ENCODE measurements at places on chromosomes 3 and 15.

GRCh38 chr3:116873142-116873541 is 163.6 kb downstream of the TUSC7 start:
- DNase-seq: no peak

- no peak for DNase-seq
Measured at GRCh38 chr3:188006726-188007393, 147.1 kb upstream of the LPP start.

- DNase-seq: no peak
Measured at GRCh38 chr15:44598892-44599291, 61.9 kb downstream of the EIF3J start.

GRCh38 chr15:91227766-91228165 is 127.7 kb downstream of the SV2B start:
- no peak for DNase-seq

DNA sequence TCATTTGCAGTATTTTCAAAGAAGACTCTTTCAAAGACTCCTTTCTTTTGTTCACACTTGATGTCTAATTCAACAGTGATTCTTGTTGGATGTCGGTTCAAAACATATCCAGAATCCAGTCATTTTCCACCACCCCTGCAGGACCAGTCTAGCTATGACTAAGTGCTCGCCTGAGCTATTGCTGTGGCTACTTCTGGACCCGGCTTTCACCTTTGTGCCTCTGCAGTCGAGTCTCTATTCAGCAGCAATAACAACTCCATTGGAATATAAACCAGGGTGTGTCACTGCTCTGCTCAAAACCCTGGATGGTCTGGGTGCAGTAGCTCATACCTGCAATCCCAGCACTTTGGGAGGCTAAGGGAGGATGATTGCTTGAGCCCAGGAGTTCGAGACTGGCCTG is 55.0 kb downstream of the PRICKLE2 start:
- no peak for DNase-seq

Data from D341Med (cell line).